NCI-H446 (cell line): ENCODE measurements at places on chromosomes 5 and 9.

GRCh38 chr9:38141746-38142591 lies 72.9 kb upstream of the SHB start:
- DNase-seq, result no peak

DNA sequence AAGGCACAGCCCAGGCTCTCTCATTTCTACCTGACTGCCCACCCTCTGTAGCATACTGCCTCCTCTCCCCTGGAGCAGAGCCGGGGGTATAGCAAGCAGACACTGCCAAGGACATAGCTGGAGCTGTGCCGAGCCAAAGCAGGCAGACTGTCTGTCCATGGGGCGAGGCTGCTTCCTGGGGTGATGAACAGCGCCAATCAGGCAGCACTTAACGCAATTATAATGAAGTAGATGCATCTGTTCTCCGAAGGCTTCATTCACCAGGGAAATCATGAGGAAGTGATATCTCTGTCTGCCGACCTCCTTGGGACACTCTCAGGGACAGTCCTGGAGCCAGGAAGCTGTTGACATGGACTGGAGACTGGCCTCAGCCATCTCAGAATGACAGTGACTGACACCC lies 230.7 kb downstream of the ASTN2 start:
- peak; percentile 77 for DNase-seq

DNA sequence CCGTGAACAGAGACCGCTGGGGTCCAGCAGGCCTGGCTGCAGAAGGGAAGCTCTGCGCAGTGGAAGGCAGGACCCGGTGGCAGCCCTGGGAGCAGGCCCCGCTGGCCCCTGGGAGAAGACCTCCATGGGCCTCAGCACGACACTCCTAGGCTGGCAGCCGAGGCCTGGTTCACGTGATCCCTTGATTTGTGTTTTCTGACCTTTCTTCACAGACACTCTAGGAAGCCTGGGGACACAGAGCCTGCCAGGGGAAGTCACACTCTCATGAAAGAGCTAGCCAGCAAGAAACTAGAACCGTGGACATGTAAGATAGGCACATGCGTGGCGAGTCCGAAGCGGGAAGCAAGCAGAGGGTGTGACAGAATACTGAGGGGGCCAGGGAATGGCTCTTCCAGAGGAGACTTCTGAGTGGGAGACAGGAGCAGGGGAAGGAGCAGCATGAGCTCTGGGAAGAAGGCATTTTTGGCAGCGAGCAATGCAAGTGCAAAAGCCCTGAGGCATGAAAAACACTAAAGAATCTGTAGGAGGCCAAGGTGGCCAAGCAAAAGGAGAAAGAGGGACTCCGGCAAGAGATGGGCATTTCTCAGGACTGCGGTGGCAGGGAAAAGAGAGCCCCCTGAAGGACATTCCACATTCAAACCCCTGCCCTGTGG lies 26.6 kb upstream of the IL17B start:
- DNase-seq, result no peak

- DNase-seq, result no peak
Observed at GRCh38 chr5:60257596-60258271, 364.2 kb upstream of the PDE4D start.

GRCh38 chr5:218457-219291 lies 554 bp downstream of the SDHA start:
- DNase-seq, result no peak

DNA sequence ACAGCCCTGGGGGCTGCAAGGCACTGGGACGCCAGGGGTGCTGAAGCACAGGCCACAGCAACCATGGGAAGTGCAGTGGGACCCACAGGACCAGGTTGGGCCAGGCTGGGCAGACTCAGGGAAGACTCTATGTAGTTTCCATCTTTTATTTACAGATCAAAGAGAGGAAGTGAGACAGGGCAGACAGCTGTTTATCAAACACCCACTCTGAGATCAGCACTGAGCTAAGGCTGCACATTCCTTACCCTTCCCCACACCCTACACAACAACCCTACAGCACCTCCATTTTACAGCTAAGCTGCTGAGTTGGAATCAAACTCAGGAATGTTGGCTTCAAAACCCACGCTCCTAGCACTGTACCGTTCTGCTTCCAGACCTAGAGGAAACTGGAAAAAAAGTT lies 19.8 kb downstream of the BARHL1 start:
- no peak for DNase-seq

GRCh38 chr9:114484215-114484853 lies 20.9 kb downstream of the WHRN start:
- DNase-seq, result no peak

- no peak for DNase-seq
Observed at GRCh38 chr5:55672477-55672911, 39.6 kb downstream of the SLC38A9 start.

- DNase-seq, result no peak
Observed at GRCh38 chr5:132433141-132433540, 57.4 kb downstream of the IRF1 start.

GRCh38 chr5:83987513-83988292 lies 267.0 kb upstream of the HAPLN1 start:
- DNase-seq, result no peak

- no peak for DNase-seq
Observed at GRCh38 chr9:137278061-137278701, 655 bp downstream of the TOR4A start.

DNA sequence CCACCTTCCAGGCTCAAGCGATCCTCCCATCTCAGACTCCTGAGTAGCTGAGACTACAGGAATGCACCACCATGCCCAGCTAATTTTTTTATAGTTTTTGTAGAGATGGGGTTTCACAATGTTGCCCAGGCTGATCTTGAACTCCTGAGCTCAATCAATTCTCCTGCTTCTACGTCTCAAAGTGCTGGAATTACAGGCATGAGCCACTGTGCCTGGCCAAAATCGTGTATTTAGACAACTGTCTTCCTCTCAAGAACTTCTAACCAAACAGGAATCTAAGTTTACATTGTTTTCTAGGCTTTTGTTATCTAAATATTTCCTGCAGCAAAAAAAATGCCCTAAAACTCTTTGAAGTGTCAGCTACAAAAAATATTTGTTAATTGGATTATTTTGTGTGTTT lies 78.8 kb downstream of the NLN start:
- no peak for DNase-seq

DNA sequence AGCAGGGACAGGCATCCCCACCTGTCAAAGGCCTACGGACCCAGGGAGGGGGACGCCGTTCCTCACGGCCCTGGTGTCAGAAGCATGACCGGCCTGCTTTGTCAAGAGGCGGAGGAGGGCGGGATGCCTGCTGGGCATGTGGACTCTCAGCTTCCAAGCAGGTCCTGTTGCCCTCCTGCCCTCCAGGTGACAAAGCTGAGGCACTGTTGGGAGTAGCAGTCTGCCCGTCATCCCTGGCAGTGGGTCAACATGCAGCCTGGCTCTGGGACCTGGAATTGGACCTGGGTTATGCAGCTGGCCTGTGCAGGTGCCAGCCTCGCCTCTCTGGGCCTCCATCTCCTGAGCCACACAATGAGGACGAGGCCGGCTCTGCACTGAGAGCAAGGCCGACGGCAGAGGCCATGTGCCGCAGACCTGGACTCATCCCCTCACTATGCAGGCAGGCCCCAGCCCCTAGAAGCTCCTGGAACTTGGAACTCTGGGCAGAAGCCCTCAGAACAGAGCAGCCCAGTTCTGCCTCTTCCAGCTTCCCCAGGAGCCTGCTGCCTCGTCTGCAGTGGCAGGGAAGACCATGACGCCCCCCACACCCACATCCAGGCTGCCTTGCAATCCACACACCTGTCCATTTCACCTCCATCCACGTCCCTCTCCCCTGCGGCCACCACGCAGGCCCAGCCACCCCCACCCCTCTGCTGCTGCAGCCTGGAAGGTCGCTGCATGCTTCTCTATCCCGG lies 20.8 kb upstream of the FCN1 start:
- no peak for DNase-seq

- DNase-seq, result peak; percentile 29
Observed at GRCh38 chr5:87245451-87245850, 22.2 kb upstream of the RASA1 start.

GRCh38 chr5:56851258-56851941 lies 36.1 kb downstream of the MAP3K1 start:
- DNase-seq, result no peak

DNA sequence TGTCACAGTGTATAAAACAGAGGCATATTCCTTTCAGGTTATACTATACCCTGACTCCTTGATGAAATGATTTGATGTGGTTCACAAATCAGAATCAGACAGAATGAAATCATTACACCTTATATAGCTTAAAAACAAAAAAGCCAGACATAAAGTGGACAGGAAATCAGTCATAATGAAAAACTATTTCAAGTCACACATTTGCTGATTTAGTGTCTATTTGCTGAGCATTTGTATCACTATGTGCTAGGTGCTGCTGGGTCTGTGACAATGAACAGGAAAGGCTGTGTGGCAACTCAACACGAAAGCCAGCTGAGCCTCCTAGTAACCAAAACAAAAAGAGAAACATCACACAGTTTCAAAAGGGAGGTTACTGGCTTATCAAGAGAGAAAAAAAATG lies 194.0 kb downstream of the EFNA5 start:
- no peak for DNase-seq

DNA sequence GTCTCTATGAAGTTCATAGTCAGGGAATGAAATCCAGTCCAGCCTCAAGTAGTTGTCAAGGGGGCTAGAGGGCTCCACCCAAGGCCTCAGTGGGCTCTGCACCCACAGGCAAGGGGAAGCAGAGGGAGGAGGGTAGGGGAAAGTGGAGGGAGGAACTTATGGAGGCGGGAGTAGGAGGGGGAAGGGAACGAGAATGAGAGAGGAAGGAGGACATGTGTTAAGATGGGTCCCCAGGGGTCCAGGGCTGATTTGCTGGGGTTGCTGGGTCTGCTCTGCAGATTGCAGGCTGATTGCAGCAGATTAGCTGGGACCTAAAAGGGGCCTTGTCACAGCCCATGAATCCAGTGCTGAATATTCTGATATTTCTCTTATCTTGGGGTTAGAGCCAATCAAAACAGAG lies 166.9 kb upstream of the IL12B start:
- DNase-seq, result no peak

DNA sequence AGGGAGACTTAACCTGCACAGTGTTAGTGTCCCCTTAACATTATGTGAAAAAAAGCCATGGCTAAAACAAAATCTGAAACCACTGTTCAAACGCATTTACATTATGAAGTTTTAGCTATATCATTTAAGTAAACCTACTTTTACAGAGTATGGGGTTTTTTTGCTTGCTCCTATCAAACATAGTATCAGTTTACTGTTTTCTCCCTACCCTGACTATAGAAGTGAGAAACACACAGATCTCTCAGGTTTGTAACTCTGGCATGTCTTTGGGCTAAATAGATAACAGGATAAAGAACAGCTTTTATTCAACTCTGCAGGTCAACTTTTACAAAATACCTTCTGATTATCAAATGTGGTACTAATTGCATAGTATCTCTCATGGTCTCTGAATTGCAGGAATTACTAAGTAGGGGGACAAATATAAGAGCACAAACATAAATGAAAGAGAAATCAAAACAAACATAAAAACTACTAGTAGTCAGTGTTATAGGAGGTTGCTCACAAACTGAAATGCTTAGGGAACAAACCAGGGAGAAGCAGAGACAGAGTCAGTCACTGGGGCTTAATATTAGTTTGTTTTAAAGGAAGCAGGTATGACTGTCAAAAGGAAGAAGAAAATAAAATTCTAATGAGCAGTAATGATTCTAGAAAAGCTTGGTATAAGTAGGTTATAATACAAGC lies 155.8 kb downstream of the MLLT3 start:
- DNase-seq, result no peak

GRCh38 chr9:73807952-73808351 lies 656.3 kb downstream of the ANXA1 start:
- DNase-seq, result no peak
